ENCODE measurements at places on chromosomes 7 and 10.

GRCh38 chr10:85524001-85524666 lies 842.5 kb downstream of the GRID1 start:
- DNase-seq, result no peak

- peak; percentile 67 for DNase-seq
Observed at GRCh38 chr10:49594594-49594993, 15.5 kb upstream of the SLC18A3 start.

- DNase-seq, result peak; percentile 52
Observed at GRCh38 chr7:80392229-80393169, 119.4 kb downstream of the GNAT3 start.

DNA sequence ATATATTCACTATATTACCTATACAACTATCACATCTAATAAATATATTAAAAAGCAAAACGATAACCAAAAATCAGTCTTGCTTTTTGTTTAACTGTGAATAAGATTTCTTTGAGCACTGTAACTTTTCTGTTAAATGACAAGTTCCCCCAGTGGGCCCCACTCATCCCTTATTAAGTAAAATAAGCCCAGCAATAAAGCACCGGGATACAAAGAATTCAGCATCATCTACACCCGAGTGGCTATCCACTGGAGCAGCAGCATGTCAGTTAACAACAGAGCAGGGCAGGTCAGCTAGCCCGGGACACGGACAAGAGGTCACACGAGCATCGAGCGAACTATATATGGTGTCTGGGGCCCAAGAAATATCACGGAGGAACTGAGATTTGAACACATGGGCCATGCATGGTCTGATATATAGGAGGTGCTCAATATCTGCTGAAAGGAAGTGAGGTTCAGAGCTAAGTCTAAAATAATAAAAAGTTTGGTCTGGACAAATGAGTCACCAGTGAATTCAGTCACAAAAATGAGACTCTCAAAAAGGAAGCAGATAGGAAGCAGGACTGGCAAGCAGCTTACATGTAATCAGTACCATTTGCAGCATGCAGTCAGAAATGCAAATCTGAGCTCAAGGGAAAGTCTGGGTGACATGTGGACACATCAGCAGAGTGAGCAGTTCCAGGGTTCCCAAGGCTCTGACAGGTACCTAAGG lies 4.1 kb downstream of the ERCC6 start:
- DNase-seq, result no peak

DNA sequence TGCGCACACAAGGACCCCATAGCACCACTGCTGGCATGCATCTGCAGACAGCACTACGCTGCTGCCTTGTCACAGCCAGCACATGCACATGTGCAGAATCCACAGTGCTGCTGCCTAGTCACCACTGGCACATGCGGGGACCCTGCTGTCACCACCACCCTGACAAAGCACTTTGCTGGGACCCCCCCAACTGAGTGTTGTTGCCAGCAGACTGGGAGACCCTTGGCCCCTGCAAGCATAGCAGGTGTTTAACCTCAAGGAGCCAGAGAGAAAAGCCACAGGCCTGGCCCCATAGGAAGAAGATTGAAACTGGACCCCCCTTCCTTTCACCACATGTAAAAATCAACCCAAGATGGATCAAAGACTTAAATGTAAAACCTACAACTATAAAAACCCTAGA lies 211.2 kb downstream of the ITGB1 start:
- DNase-seq, result no peak

- peak; percentile 63 for DNase-seq
Observed at GRCh38 chr10:97869091-97870042, 19.7 kb downstream of the GOLGA7B start.

DNA sequence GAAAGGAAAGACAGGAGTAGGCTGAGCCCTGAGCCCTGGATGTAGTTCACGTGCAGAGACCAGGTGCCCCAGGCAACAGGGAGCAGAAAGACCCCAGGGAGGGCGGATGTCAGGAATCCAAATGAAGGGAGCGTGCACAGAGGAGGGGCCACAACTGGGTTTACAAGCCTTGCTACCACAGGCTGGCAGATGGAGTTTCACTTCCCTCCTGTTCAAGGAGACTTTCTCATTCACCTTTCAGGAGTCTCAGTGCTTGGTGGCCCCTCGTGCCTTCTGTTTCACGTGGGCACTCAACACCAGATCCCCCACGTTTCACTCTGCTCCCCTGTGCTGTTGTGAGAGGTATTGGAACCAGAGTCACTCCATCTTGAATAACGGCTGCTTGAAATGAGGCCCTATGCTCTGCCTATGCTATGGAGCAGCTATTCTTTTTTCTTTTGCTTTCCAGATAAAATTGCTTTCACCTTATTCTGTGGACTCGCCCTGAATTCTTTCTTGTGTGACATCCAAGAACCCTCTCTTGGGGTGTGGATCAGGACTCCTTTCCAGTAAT lies 601.4 kb upstream of the IGFBP3 start:
- DNase-seq, result no peak

DNA sequence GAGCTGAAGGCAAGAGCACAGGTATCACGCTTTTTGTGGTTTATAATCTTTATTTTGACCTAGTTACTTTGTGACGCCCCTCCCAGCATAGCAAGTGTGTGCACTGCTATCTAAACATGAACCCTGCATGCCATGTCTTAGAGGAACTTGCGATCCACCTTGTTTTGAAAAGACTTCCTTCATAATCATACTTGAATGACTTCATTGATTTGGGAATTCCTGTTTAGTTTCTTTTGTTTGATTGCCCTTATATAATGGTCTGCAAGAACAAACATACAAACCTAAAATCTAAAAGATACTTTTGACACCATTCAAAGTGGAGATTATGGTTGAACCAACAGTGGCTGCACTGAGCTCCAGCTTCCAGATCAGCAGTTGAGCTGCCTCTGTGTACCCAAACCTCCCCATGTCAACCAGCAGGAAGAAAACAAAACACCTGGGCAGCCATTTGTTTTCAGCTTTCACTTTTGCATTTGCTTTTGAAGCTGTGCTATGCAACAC lies 132.6 kb downstream of the CELF2 start:
- no peak for DNase-seq

DNA sequence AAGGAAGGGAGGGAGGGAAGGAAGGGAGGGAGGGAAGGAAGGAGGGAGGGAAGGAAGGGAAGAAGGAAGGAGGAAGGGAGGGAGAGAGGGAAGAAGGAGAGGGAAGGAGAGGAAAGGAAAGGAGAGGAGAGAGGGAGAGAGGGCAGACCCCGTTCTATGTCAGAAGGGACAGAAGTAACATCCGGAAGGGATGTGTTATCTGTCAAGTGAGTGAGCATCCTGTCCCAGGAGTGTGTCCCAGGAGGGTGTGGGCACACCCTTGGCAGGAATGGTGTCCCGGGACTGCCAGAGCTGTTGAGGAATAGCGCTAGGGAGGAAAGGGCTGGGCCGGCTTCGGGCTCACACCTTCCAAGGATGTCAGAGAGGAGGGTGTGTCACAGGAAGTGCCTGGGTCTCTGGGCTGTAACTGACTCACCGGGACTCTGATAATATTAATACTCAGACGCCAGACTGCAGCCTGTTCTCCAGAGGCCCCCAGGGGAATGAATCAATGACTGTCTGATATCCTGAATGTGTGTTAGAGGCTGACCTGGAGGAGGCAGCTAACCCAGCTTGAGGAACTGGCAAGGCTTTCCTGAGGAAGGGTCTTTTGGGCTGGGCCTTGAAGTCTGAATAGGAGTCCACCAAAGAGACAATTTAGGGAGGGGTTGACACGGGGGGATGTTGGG lies 125.6 kb upstream of the TNRC18 start:
- peak; percentile 59 for DNase-seq

GRCh38 chr7:26005683-26006410 lies 146.2 kb upstream of the NFE2L3 start:
- no peak for DNase-seq

GRCh38 chr7:140673063-140673773 lies 473 bp downstream of the ADCK2 start:
- DNase-seq, result peak; percentile 63

DNA sequence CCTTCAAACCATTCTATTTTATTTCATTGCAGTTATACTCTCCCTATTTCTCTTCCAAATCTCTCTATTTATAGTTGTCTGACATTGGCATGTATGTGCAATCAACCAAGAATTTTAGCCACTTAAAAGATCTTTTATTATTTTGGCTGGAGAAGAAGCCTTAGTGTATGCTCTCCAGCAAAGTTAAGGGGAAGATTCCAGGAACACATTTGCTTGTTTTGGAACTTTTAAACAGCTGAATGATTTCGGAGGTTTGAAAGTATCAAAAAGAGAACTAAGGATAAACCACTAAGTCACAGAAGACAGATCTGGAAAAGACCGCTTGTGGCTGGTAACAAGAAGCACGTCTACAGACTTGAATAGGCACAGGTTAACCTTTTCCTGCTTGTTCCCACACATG lies 182.2 kb upstream of the FZD1 start:
- no peak for DNase-seq

DNA sequence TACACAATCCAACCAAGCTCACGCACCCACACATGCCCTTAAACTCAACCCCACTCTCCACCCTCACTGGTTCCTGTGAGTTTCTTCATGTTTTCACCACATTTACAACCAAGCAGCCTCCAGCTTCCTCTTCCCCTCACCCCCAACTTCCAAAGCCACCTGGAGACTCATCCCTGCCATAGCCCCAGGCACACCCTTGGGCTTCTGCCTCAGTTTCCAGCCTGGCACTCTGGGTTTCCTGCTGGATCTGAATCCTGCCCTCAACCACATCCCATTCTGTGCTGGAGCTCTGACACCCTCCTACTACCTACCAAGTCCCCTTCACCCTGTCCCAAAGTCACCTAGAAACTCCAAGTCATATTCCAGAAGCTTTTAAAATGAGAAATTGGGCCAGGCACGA lies 29.4 kb downstream of the CCDC3 start:
- no peak for DNase-seq

- DNase-seq, result no peak
Observed at GRCh38 chr7:97480772-97481390, 251.0 kb upstream of the TAC1 start.

DNA sequence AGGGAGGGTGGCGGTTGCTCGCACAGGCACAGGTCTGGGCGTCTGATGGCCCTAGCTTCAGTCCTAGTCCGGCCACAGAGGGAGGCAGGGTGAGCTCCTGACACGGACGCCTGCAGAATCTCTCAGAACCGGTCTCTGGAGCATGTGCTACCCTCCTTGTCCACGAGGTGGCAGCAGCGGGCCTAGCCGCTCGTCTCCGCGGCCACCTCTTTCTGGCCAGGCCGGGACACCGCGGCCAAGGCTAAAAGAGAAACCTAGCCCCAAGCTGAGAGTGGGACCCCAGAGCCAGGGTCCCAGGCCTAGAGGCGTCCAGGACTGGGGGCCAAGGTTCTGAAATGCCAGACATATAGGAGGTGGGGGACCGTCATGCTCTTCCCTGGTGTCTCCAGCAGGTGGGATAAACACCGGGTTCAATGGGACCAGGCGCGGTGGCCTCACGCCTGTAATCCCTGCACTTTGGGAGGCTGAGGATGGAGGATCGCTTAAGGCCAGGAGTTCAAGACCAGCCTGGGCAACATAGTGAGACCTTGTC lies 3.2 kb upstream of the LAT2 start:
- peak; percentile 68 for DNase-seq

- no peak for DNase-seq
Observed at GRCh38 chr7:16711730-16712129, 41.8 kb upstream of the TSPAN13 start.

- DNase-seq, result no peak
Observed at GRCh38 chr10:93131986-93132385, 58.3 kb downstream of the CYP26A1 start.

GRCh38 chr7:32051128-32051527 lies 19.1 kb downstream of the PDE1C start:
- no peak for DNase-seq

GRCh38 chr10:116444527-116445142 lies 17.0 kb downstream of the PNLIPRP3 start:
- peak; percentile 56 for DNase-seq

DNA sequence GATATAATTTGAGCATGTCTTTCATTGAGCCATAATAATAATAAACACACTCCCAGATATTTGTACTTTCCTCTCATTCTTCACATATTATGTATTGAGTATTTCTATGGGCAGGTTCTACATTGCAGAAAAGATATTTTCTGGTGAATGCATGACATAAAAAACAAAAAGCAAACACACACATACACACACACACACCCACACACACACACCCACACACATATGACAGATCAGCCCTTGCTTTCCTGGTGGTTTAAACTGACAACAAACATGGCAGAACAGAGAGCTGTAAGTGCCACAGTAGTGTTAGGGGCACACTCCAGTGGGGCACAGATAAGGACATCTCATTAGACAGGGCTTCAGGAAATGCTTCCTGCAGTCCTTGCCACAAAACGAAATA lies 123.3 kb upstream of the LSM8 start:
- DNase-seq, result no peak

- no peak for DNase-seq
Observed at GRCh38 chr10:110850099-110850498, 21.6 kb upstream of the PDCD4 start.

- DNase-seq, result no peak
Observed at GRCh38 chr10:53357587-53357986, 585.0 kb upstream of the MBL2 start.

GRCh38 chr7:135536150-135536549 lies 21.6 kb upstream of the NUP205 start:
- DNase-seq, result no peak

DNA sequence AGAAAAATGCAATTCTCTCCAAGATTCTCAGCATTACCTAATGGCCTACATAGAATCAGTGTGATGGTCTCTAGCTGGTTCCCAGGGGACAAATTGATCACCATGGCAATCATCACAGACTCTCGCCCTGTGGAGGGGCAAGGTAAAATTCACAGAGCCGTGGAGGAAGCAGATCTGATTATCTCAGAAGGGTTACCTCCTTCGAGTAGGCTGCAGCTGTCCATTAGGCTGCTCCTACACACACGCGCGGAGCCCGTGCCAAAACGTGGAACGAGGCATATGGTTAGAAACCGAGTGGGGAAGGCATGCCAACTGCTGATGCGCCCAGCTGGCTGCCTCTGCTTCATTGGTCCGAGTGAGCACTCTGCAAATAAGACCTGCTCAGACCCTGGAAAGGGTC lies 52.8 kb upstream of the PTER start:
- DNase-seq, result no peak
